ENCODE measurements at places on chromosomes 5 and 9.

- H3K27me3 ChIP-seq: no peaks in the 10 kb centered on the region
- no peak overlapping the region for H3K4me3 ChIP-seq
- H3K4me1 ChIP-seq: no peaks in the 10 kb centered on the region
- H3K27ac ChIP-seq: no peak overlapping the region
These were observed 19.9 kb upstream of the FRRS1L start for GRCh38 chr9:109186857-109187520.

GRCh38 chr5:113678202-113678601, 164.7 kb downstream of the YTHDC2 start:
- H3K4me1 ChIP-seq: no peaks in the 10 kb centered on the region
- H3K27me3 ChIP-seq: no peaks in the 10 kb centered on the region
- H3K4me3 ChIP-seq: no peak overlapping the region
- H3K36me3 ChIP-seq: no peaks in the 10 kb centered on the region
- no peak overlapping the region for H3K27ac ChIP-seq

DNA sequence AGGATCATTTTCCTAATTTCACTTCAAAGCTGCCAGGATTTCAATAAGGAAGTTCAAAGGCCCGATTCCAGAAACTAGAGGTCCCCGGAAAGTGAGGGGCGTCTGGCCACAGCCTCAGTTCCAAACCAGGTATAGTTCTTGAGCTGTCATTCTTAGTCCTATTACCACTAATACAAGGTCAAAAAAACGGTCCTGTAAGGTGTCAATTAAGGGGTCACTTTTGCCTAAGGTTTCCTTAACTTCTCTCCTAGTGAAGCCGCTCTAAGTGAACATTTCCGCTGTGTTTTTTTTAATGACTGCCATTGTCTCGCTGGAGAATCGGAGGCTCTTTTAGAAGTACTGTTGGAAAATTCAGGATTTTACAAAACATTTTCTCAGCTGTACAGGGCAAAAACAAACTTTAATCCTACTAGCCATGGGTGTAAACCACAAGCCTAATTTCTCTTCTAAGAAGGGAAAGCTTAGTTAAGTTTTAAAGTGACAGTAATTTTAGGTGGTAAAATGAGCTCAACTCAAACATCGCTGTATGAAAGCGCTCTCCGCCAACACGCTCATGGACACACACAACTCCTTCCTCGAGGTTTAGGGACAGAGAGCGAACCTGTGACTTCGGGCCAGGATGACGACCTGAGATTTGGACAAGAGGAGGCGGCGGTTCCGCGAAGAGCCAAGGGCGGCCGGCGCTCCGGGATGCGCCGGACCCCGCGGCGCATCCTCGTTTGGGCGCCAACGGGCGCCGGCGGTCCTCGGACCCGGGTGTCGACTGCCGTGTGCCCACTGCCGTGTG, 76.7 kb upstream of the IFNE start:
- peaks cover 63% of the 10 kb centered on the region for H3K27me3 ChIP-seq
- peak overlapping the region; percentile 47 for H3K4me3 ChIP-seq
- H3K36me3 ChIP-seq: no peaks in the 10 kb centered on the region
- H3K4me1 ChIP-seq: peaks cover 17% of the 10 kb centered on the region
- H3K27ac ChIP-seq: no peak overlapping the region

- H3K36me3 ChIP-seq: no peaks in the 10 kb centered on the region
- DNase-seq: no peak
- no peaks in the 10 kb centered on the region for H3K4me1 ChIP-seq
- no peak overlapping the region for H3K27ac ChIP-seq
These were observed 229.9 kb downstream of the EBF1 start for GRCh38 chr5:158869854-158870253.

DNA sequence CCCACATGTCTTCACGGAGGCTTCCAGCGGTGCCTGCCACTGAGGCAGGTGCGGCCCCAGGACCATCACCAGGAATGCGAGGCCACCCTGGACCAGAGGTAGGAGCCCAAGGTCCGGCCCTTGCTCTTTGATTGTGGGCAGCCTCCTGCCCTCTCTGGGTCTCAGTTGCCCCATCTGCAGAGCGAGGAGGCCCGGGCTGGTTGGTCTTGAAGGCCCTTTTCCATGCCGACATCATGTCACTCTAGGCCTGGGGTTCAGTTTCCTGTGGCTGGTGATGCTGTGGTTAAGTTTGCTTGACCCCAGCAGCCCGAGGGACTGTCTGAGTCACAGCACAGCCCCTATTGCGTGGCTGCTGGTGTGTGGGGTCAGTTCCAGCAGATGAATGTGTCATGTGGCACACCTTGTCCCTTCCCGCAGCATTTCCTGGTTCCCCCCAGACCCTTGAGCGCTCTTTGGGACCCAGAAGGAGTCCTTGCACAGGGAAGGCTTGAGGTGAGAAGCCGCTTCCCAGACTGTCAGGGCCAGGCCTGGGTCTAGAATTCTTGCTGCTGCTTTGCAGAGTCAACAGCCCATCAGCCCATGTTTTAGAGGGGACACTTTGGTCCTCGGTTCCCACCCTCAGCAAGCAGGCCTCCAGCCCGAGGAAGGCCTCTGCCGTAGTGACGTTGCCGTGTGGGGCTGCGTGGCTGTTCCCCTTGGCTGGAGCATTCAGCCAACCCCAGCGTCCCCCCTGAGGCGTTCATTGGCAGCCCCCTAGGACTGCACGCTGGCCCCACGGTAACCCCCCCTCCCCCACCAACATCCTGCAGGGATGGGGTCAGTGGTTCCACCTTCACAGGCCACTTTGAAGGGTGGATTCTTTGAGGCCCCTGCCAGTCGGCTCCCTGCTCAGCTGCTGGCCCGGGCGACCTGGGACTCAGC, 31.0 kb upstream of the HMCN2 start:
- no peak overlapping the region for H3K27ac ChIP-seq
- no peak overlapping the region for H3K4me3 ChIP-seq
- H3K4me1 ChIP-seq: peaks cover 8% of the 10 kb centered on the region
- no peaks in the 10 kb centered on the region for H3K27me3 ChIP-seq
- H3K36me3 ChIP-seq: no peaks in the 10 kb centered on the region

Measured in natural killer cell (primary cell).